Stimulated activated CD8-positive, alpha-beta memory T cell treated with anti-CD3 and anti-CD28 coated beads, Interleukin-15, amount 100 ng/mL, for 24 hours (primary cell): ENCODE measurements at places on chromosomes 2 and 18.

DNA sequence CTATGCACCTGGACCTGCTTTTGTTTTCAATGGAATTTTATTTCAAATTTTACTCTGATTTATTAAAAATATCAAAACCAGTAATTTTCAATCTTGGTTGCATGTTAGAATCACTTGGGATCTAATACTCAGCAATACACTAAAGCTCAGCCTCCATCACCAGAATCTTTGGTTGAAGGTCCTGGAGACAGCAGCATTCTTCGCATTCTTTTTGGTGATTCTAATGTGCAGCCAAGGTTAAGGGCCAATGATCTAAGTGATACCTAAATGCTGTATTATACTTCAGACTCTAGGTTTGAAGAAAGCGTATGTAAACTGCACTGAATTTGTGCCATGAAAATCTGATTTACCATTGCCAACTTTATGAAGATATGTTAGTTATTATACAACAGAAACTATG lies 493.1 kb downstream of the XIRP2 start:
- DNase-seq = no peak

GRCh38 chr2:175606010-175606841 lies 395.8 kb downstream of the LNPK start:
- DNase-seq = no peak

- DNase-seq = no peak
These were observed 7.7 kb upstream of the SLC35F6 start for GRCh38 chr2:26756337-26756736.

- no peak for DNase-seq
These were observed 689 bp downstream of the RPRD1A start for GRCh38 chr18:36066686-36067054.

GRCh38 chr2:240998995-240999791 lies 775 bp downstream of the SNED1 start:
- DNase-seq = no peak

- no peak for DNase-seq
These were observed 100.1 kb downstream of the SLC25A12 start for GRCh38 chr2:171793691-171794678.

- DNase-seq = no peak
These were observed 551.1 kb downstream of the BCL11A start for GRCh38 chr2:60002183-60002867.

DNA sequence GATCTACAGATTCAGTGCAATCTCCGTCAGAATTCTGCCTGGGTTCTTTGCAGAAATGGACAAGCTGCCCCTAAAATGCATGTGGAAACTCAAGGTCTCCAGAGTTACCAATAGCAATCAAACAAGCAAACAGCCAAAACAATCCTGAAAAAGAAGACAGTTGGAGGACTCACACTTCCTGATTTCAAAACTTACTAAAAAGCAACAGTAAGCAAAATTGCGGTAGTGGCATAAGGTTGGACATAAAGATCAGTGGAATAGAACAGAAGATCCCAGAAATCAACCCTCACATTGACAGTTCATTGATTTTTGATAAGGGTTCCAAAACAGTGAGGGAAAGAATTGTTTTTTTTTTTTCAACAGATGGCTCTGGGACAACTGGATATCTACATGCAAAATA lies 59.7 kb downstream of the NPPC start:
- DNase-seq = no peak

DNA sequence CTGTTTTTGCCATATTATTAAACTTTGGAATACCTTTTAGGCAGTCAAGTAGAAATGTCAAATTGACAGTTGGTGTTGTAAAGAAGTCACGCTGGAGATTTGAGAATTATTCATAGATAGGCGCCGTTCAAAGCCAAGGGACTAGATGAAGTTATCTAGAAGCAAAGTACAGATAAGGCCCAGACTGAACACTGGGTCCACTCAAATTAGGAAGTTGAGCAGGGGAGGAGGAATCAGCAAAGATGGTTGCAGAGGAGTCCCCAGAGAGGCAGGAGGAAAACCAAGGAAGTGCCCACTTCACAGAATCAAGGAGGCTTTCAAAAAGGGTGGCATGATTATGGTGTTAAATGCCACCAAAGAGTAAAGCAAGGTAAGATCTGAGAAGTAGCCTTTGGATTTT lies 9.6 kb upstream of the ALS2 start:
- no peak for DNase-seq

DNA sequence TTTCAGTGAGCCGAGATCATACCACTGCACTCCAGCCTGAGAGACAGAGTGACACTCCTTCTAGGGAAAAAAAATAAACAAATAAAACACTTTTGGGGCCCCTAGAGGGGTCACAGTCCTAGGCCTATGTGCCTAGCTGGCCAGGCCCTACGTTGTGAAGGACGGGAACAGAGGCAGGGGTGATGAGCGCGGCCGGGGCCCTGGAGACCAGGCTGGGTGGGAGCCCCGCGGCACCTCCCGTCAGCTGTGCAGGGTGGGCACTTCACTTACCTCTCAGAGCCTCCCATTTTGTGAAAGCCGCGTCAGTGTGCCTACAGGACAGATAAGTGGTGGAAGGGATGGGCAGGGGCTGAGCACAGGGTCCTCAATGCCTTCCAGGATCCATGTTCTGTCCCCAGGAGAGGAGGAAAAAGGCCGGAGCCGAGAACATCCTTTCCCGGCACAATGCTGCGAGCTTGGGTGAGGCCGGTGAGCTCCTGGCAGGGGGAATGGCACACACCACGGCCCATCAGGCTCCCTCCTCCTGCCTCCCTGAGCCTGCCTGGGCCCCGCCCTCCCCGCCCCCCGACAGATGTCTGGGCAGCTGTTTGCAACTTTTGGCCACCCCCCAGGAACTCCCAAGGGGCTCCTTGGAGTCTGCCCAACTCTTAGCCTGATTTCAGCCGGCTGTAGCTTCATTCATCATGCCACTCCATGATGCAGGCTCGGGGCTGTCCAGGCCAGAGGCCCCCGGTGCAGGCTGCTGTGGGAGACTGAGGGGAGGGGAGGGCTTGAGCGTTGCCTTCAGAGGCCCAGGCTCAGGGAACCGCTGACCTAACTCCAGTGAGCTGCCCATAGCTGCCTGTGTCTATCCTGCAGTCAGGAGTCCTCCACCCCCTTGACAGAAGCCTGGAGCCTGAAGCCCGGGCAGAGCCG lies 196.5 kb downstream of the TFCP2L1 start:
- no peak for DNase-seq

- no peak for DNase-seq
These were observed 48.7 kb downstream of the CAVIN2 start for GRCh38 chr2:191797942-191798876.

GRCh38 chr2:189163889-189164288 lies 15.7 kb downstream of the COL5A2 start:
- no peak for DNase-seq

DNA sequence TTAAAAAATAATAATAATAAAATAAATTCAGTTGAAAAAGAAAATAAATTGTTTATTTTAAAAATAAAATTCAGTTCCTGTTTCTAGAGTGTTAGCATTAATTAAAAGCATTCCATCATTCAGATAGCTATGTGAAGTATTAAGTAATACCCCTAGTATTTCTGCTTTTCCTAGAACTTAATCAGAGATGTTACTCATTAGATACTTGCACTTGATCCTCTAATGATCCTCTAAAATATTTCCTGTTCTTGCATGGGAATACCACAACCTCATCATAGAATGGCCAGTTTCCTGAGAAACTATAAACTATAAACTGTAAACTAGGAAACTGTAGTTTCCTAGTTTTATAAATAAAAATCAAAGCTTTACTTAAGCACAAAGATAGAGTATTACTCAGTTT lies 11.1 kb upstream of the CNNM3 start:
- no peak for DNase-seq

DNA sequence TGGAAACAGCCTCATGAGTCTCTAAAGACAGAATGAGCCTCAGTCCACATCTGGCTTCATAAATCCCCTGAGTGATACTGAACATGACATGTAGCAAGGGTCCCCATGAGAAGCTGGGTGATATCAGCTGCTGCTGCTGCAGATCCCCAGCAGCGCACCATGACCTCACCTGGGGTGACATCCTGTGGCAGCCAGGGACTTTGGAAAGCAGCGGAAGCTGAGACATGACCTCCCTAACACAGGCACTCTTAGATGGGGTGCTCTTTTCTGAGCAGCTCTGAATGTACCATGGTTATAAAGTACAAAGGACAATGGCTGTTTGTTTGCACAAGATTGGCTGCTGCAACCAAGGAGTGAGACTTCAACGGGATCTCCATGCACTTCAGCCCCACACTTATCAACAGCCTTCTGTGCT lies 74.7 kb upstream of the TMEM200C start:
- no peak for DNase-seq

DNA sequence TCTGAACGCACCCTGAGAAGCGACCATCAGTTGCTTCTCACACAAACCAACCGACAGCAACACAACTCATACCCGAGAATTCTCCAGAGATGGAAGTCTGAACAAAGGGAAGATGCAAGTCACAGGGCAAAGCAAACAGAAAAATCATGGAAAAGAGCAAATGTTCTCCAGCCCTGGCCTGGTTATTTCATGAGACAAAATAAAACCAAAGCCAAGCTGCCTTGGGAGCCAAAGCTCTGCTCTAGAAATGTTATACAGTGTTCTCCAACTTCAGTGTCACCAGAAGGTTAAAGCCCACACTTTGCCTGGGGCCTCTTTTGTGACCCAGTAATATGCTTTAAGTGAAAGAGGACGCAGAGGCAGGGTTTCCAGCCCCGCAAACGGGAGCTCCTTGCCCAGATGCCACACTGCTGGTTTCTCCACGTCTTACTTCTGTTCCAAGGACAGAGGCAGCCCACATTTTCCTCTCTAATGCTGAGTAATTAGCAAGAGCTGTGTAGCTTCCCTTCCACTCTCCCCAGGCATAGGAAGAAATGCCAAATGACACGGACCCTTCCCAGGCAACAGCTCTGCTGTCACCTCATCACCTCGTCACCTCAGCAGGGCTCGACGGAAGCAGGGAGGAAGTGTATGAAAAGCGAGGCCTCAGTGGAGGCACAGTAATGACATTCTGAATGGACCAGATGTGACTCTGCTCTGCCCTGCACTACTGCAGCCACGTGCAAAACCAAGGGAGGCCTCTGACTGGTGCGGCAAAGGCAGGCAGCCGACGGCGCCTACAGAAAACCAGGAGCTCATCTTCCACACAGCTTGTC lies 64.7 kb downstream of the FBXO15 start:
- no peak for DNase-seq

DNA sequence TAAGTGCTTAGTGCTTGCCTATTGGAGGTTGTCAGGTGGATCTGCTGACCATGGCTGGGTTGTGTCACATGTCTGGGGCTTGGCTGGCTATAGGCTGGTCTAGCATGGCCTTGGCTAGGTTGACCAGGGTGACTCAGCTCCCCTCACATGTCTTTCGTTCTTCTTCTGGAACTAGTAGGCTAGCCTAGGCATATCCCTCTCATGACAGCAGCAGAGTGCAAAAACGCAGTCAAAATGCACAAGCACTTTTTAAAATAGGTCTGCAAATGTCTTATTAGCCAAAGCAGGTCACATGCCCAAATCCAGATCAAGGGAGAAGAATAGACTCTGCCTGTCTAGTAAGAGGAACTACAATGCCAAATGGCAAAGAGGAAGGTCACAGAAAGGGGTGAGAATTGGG lies 179.7 kb upstream of the ACVR2A start:
- no peak for DNase-seq
